ENCODE measurements at places on chromosomes 2 and 18.
A peak's percentile ranks its signal among the peaks of the same experiment; 100 is the strongest.

- no peak for DNase-seq
These were observed 13.9 kb downstream of the LRP2 start for GRCh38 chr2:169348321-169349024.

GRCh38 chr2:47487498-47487875 lies 84.5 kb downstream of the MSH2 start:
- no peak for DNase-seq

DNA sequence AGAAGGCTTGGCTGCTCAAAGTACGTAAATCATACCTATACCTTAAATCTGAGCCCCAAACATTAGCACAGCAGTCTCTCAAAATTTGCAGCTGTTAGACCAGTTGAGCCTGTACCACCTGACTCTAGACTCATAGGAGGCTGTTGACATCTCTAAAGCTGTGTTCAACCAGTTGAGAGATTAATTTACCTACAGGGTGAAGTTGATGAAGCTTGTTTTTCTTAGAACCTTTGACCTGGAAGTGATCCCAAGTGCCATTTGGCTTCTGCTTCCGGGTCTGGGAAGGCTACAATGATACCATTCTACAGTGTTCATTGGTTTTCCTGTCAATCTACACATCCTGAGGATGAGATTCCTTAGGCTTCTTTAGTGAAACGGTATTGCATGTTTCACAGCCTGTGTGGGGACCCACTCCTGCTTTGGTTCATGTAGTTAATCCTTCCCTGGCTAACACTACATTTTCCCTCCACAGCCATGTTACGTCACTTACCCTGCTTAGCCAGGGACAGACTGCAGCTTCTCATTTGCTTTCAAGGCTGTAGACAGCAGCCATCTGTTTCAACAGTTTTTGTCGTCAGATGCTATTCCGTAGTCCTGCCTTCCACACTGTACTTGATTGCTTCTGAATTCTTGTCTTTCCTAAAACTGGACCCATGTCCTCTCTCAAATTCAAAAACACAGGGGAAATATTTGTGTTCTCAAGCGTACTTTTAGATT lies 4.7 kb upstream of the IL1RL2 start:
- DNase-seq = no peak

- DNase-seq = no peak
These were observed 531.3 kb upstream of the TMEFF2 start for GRCh38 chr2:192725991-192726390.

GRCh38 chr18:63306819-63307550 lies 12.6 kb downstream of the BCL2 start:
- DNase-seq = no peak

- no peak for DNase-seq
These were observed 7.6 kb downstream of the KCNK3 start for GRCh38 chr2:26700078-26700477.

GRCh38 chr2:137345994-137346393 lies 580.6 kb downstream of the THSD7B start:
- no peak for DNase-seq

- no peak for DNase-seq
These were observed 101.1 kb downstream of the SLC4A10 start for GRCh38 chr2:161725297-161725696.

DNA sequence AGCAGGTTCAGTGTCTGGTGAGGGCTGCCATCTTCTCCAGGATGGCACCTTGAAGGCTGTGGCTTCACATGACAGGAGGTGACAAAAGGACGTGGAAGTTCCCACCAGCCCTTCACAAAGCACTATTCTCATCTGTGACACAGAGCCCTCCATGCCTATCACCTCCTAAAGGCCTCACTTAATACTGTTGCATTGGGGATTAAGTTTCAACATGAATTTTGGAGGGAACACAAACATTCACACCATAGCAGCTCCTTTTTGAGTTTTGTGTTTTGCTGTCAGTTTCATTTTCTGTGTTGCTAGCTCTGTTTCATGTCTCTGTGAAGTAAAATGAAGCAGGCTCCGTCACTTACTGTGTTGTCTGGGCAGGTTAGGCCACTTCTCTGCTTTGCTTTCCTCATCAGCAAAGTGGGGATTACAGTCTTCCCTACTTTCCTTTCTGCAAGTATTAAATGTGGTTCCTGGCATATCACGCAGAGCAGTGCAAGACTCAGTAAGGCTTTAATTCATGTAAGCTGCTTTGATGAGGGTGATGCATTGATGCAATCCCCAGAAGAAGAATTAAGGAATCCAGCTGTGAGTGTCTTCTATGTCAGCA lies 31.6 kb downstream of the LIMS1 start:
- DNase-seq = peak; percentile 8

DNA sequence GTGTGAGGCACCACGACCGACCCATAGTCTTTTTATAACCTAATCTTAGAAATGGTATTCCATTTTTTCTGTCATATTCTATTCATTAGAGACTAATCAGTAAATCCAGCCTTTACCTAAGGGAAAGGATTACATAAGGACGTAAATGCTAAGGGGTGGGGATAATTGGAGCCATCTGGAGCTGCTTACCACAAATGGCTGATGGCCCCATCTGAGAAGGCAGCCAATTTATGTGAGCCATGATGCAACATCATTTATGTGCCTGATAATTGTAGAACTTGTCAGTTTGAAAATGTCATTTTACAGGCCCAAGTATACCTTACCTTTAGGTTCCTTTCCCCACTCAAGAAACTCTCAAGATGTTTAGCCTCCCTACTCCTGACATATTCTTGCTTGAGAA lies 44.0 kb downstream of the ARHGEF33 start:
- DNase-seq = no peak

DNA sequence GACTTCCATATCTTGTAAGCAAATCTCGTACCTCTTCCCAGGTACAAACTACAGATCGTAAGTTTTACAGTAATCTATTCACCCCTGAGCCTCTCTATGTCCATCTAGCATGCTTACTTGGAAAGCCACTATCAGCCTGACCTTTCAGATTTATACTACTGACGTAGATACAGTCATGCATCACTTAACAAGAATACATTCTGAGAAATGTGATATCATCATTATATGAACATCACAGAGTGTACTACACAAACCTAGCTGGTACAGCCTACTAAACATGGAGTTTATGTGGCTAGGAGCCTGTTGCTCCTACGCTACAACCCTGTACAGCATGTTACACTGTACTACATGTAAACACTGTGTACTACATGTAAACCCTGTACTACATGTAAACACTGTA lies 293.2 kb upstream of the ZNF804A start:
- DNase-seq = no peak

DNA sequence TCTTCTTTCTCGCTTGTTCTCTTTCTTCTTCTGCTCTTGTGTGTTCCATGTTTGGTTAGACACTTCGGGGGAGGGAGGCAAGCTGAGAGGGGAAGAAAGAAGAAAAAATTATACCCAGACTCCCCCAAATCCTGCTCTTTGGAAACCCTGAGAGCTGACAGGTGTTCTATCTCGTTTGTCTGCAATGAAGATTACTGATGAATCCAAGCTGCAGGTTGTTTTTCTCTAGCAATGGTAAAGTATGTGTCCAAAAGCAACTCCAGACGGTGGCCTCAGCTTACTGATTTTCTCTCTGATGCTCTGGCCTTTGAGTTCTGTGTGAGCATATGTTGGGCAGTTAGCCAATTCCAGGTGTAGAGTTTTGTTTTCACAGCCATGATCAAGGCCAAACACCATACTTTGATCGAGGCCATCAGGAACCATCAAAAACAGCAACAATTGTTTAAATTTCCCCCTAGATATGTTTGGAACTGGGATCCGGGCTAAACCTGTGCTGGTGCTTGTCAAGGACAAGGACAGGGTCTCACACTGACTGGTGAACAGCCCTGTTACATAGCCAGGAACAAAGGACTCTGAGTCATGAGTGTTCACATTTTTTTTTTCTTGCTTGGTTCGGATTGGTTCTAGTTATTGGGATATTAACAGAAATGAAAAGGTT lies 142.0 kb downstream of the PRKCE start:
- no peak for DNase-seq

- no peak for DNase-seq
These were observed 10.5 kb upstream of the TMSB10 start for GRCh38 chr2:84894758-84895520.

DNA sequence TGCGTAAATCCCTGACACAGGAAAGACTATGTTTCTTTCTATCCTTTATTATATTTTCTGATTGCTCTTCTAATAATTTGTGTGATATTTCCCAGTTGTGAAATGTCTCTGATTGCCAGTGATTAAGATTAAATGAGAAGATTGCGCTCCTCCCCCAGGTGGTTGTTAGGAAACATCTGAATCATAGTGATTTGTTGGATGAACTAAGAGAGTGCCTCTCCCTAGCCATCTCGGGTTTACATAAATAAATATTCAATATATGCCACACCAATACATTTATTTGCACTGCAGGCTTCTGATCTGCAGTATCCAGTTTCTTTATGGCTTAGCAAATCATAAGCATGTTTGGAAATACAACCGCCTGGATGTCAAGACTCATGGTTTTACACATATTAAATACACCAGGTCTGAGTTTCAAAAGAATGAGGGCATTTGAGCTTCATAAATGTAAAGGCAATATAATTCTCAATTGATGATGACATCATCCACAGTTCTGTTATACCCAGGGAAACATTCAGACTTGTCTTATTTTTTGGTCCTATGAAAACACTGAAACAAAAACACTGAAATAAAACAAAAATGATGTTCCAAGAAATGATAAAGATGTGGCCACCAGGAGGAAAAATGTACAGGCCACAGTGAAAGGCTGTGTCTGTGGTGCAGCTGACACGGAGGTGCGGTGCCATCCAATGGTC lies 826.7 kb upstream of the ACVR2A start:
- DNase-seq = no peak

DNA sequence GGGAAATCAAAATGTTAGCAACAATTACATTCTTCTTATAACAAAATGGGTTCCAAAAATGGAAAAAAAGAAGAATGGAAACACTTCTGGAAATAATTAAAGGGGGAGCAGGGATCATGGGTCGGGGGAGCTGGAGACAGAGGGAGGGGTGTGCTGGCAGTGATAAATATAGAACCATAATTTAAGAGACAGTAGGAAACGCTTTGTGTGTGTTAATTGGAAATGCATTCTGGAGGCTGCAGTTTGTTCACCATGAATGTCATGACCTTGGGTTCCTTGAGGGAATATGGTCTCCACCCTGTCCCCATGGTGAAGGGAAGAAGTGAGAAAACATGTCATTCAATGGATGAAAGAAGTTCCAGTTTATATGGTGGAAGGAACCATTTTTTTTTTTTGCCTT lies 540.7 kb downstream of the TNS1 start:
- no peak for DNase-seq

DNA sequence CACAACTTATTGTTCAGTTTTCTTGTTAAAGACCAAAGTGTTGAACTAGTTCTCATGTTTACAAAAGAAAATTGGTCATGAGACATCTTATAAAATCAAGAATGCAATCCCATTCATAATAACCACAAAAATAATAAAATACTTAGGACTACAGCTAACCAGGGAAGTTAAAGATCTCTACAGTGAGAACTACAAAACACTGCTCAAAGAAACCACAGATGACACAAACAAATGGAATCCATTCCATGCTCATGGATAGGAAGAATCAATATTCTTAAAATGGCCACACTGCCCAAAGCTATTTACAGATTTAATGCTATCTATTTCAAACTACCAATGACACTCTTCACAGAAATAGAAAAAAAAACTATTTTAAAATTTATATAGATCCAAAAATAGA lies 1354.8 kb upstream of the CDH2 start:
- DNase-seq = no peak

DNA sequence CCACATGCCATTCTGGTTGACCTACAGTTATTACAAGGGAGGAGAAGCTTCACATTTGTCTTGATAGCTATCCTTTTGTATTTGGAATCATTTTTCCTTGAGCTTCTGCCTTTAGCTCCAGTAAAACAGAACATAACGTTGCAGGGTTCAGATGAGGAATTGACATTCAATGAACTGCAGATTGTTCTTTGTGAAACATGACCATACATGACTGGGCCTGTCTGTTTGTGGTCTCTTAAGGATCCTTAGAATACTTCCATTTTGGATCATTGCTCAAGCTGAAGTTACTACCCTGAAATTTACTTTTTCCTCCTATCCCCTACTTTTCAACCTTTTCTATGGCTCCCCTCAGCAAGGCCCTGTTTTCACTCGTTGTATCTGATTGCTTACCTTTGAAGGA lies 1281.7 kb upstream of the CELF4 start:
- no peak for DNase-seq

DNA sequence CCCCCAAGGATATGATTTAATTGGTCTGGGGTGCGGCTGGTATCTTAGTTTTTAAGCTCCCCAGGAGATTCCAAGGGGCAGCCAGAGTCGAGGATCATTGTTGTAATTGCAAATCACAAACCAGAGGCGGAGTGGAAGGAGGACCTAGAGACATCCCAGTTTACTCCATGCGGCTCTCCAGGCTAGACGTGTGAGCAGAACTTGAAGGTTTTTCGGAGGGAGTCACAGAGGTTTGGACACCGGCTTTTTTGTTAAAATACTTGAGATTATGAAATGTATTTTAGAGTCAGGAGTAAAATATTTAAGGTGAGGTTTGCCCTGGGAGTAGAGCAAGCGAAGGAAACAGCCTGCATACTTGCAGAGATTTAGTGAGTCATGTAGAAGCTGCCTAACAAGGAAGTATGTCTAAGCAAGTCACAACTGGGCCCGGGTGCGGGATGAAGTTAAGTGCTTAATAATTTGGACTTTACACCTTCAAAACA lies 39.5 kb downstream of the TGOLN2 start:
- no peak for DNase-seq

DNA sequence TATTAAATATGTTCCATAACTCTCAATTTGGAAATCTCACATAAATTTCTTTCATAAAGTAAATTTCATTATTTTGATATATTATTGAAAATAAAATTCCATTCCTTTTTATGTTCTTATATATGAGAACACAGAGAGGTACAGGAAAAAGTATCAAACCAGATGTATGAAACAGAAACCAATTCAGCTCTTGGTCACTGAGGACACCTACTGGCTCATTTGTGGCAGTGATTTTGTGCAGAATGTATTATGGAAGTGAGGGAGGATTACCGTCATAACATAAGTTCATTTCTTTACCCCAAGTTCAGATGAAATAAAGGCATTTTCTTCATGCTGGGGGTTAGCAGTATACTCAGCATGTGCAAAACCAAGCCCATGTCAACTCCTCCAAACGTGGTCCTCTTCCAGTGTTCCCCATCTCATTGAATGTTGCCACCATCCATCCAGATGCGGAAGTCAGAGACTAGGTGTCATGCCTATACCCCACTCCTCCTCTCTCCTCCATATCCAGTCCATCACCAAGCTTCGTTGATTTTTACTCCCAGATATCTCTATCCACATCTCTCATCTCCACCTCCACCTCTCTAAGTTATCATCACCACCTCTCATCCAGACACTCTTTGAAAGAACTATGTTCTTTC lies 41.7 kb upstream of the MALL start:
- no peak for DNase-seq

- DNase-seq = no peak
These were observed 357.3 kb upstream of the SLC8A1 start for GRCh38 chr2:40809156-40809555.

Data from stimulated activated CD8-positive, alpha-beta memory T cell treated with anti-CD3 and anti-CD28 coated beads, Interleukin-2, amount 100 ng/mL, for 1 hour (primary cell).